BE2C (cell line): ENCODE measurements at places on chromosomes 1 and 21.

DNA sequence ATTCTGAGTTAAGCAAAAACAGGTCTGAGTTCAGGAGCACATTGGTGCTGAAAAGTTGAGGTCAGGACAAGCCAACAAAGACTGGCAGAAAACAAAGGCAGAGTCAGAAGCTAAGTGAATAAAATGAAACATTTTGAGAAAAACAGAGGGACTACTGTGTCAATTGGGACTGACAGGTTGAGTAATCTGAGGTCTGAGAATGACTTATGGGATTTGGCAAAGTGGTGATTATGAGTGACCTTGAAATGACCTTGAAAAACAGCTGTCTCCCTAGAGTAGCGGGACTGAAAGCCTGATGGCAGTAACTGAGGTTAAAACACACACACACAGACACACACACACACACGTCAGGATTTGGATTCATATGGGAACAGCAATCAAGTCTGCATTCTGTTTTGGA, 8.8 kb upstream of the COG2 start:
- DNase-seq: no peak

DNA sequence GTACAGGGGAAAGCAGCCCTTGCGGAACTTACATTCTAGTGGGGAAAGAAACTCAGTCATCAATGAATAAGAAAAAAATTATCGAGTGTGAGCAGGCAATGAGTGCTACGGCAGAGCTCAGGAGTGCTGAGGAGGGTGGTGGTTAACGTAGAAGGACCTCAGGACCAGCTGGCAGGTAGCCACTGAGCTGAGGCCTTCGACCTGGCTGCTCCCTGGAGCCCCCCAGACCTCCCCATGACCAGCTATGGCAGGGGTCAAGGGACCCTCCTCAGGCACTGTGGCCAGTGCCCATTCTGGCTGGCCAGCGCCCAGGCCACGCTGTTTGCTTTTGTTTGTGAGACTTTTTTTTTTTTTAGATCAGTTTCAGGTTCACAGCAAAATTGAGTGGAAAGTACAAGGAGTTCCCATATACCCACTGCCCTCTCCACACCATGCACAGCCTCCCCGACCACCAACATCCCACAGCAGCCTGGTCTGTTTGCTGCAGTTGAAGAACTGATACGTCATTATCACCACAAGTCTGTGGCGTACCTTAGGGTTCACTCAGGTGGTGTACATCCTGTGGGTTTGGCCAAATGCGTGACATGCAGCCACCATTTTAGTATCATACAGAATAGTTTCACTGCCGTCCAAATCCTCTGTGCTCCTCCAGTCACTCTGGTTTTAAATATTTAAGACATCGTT, 11.8 kb upstream of the TTC22 start:
- DNase-seq: no peak

GRCh38 chr1:245105815-245106410, 48.9 kb upstream of the KIF26B start:
- DNase-seq: no peak

- no peak for DNase-seq
Measured at GRCh38 chr1:18668046-18668445, 37.4 kb downstream of the PAX7 start.

GRCh38 chr21:26949830-26950229, 17.1 kb downstream of the ADAMTS5 start:
- no peak for DNase-seq

GRCh38 chr1:103106426-103107341, 1.6 kb downstream of the COL11A1 start:
- peak; percentile 58 for DNase-seq

- no peak for DNase-seq
Measured at GRCh38 chr1:226964068-226964425, 24.0 kb downstream of the COQ8A start.
